ENCODE measurements at places on chromosomes 4 and X.

GRCh38 chr4:41207291-41207831 is 7.0 kb downstream of the APBB2 start:
- DNase-seq, result no peak

DNA sequence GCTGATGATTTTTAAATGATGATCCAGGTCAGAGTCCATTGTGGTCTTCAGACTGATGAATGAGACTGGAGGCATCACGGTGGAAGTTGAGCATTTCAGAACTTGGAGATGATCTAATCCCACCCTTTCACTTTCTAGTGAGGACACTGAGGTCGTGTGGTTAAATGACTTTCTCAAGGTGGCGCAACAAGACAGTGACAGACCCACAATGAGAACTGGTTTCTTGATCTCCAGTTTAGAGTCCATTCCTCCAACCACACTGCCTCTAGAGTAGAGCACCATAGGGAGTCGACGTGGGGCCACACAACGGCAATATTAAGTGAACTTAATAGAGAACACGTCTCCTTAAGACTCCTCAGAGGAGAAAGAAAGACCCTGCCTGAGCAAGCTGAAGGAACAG is 381.0 kb downstream of the UNC5C start:
- DNase-seq, result no peak

GRCh38 chrX:40539214-40540142 is 41.3 kb upstream of the ATP6AP2 start:
- DNase-seq, result peak; percentile 16

- DNase-seq, result no peak
Observed at GRCh38 chr4:144399927-144400326, 246.0 kb upstream of the HHIP start.

DNA sequence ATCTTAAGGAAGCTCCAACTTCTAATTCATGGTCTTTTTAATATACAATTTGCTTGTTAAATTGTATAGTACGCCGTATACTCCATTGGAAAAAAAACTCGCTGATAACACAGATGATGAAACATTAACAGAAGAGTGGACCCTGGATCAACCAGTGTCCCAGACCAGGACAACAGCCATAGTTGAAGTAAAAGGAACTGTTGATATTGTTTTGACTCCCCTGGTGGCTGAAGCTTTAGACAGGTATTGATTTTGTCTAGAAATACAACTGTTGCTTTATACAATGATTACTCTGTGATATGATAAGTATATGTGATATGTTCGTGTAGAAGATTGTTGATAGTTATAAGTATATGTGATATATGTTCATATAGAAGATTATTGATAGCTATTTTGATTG is 91.7 kb downstream of the BLTP1 start:
- DNase-seq, result no peak

DNA sequence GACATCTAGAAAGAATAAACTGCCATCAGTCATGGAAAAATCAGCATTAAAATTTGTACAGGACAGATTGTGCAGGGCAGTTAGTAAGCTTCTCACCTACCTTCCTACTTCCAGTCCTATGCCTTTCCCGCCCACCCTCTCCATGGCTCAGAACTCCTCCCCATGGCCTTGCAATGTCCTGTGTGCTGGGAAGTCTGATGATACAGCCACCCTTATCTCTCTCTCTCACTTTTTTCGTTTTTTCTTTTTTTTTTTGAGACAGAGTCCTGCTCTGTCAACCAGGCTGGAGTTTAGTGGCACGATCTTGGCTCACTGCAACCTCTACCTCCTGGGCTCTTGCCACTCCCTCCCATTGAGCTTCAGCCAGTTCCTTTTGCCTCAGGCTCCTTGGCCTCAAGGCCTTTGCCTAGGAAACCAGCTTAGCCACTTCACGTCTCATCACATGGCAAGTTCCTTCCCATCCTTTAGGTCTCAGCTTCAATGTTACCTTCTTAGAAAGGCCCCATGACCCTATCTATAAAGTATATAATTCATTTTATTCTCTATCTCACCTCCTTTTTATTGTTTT is 259.7 kb downstream of the NKX6-1 start:
- no peak for DNase-seq

DNA sequence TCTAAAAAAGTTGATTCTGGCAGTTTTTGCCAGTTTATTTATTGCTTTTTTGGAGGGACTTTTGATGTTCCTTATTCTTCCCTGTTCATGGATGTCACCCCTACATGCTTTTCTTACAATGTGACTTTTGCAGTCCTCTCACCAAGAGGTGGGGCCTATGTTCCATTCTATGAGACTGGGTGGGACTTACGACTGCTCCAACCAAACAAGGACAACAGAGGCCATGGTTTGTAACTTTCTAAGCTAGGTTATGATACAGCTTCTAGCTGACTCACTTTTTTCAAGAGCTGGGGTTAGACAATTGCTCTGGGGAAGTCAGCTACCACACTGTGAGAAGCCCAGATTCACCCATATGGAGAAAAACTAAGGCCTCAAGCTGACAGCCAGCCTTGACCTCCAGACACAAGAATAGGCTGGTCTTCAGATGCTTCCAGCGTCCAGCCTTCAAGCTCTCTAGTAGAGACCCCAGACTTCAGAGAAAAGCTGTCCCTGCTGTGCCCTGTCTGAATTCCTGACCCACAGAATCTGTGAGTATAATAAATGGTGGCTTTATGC is 39.5 kb downstream of the ENOPH1 start:
- no peak for DNase-seq

GRCh38 chr4:95534032-95534431 is 14.7 kb downstream of the UNC5C start:
- no peak for DNase-seq

DNA sequence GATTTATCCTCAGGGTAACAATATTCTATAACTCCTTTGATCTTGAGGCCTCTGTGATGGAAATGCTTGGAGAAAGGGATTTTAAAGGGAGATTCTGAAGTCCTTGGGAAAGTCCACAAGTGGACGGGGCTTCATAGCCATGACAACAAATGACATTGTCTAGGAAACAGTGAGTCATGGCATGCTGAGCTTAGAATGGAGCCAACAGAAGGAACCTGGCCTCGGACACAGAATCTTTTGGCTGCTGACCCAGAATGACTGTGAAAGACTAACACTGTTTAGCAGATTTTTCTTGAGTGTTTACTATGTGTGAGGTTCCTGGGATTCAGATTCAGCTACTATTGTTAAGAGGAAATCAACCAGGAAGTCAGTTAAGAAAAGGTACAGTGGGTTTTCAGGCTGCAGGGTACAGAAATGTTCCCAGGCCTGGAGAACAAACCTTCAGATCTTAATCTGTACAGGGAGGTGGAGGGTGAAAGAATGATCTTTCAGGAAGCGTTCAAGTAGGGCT is 18.1 kb upstream of the CXCL2 start:
- no peak for DNase-seq

DNA sequence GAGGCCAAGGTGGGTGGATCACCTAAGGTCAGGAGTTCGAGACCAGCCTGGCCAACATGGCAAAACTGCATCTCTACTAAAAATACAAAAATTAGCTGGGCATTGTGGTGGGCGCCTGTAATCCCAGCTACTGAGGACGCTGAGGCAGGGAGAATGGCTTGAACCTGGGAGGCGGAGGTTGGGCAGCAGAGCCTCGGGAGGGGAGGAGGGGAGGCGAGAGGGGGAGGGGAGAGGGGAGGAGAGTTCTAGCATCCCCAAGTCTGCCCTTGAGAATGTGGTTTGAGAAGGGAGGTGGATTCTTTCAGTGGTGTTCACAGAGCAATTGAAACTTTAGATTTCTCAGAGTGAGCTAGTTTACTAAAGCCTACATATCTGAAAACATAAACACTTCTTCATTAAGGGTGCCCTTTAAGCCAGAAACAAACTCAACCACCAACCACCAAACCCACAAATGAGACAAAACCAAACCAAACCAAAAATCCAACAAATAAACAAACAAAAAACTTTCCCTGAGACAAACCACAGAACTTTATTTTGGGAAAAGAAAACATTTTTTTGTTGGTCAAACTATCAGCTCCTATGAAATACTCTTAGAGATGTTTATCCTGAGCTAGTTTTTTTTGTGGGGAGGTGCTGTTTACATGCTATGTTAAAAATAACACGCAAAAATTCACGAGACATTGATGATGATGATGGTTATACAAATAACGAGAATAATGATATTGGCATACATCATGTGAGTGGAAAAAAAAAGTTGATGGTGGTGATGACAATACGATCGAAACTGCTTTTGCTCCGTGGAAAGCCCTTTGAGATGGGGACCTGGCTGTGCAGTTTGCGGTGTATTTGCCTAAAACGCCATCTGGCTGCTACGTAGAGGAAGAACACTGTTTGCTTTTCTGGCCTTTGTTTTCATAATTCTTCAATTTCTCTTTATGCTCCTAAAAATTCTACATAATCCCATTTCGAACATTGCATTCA is 98.2 kb upstream of the PRKX start:
- no peak for DNase-seq

DNA sequence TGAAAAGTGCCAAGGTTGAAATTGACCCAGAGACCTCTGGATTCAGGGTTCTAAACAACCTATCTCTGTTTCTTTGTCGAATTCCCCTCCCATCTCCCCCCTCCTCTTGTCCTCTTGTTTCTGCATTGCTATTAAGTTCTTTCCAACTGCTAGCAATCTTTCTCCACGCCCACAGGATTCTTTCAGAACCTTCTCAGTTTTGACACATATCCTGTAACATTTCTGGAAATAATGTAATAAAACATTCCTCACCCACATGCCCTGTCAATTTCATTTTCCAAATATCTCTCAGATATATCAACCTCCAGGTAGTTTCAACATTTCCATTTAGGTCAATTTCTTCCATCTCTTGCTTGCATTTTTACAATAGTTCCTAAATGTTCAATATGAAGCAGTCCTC is 1105.9 kb downstream of the ARAP2 start:
- DNase-seq, result no peak

- DNase-seq, result no peak
Observed at GRCh38 chr4:113300471-113300928, 251.0 kb downstream of the ANK2 start.

GRCh38 chr4:150140774-150141400 is 62.6 kb downstream of the DCLK2 start:
- no peak for DNase-seq

GRCh38 chr4:12242354-12242753 is 813.7 kb upstream of the HS3ST1 start:
- DNase-seq, result no peak

- DNase-seq, result no peak
Observed at GRCh38 chr4:110904435-110905065, 281.7 kb upstream of the PITX2 start.

GRCh38 chr4:182105416-182105815 is 137.8 kb upstream of the TENM3 start:
- no peak for DNase-seq

DNA sequence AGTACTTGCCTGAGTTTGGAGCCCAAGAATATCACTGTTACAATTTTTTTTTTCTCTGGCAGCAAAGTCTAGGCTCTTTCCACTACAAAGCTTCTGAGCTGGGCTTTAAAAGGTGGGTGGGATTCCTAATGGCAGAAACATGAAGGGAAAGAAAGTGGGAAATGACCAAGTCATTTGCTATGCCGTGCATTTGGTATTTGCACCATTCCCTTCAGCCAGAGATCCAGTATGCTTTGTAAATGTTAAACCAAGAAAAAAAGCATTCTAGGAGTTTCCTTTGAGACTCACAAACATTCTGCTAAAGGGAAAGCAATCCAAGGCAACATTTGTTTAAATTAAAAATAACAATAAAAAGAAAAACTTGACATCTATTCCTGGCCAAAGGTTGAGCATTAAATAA is 451.2 kb downstream of the RAB28 start:
- DNase-seq, result no peak

- DNase-seq, result no peak
Observed at GRCh38 chrX:150767475-150768131, 74.4 kb downstream of the MTMR1 start.

GRCh38 chr4:2806390-2807355 is 13.8 kb downstream of the SH3BP2 start:
- DNase-seq, result no peak

DNA sequence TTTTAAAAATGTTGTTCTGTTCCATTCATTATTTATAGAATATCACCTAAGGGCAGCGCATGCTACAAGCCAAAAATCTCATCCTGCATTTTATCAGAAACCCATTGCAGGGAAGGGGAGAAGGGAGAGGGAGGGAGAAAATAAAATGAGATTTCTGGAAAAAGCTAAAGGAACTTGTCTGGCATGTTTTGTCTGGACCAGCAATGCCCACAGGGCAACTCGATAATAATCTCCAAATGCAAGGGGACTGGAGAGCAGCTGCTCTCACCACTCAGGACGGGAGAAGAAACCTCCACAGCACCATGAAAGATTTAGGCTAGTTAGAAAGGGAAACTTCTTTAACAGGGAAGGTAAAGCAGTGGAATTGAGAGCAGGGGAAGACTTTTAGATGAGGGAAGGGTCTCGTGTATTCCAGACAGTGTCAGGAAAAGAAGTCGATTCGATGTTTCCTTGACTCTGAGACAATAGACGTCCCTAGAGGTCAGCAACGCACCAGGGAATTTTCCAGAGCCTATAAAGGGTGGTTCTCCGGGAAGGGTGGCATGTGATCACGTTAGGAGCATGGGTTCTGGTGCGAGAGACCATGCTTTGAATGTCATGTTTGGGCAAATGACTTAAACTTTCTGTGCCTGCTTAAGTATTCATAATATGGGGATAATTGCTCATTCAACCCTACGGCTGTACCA is 132.2 kb upstream of the NDP start:
- peak; percentile 18 for DNase-seq

DNA sequence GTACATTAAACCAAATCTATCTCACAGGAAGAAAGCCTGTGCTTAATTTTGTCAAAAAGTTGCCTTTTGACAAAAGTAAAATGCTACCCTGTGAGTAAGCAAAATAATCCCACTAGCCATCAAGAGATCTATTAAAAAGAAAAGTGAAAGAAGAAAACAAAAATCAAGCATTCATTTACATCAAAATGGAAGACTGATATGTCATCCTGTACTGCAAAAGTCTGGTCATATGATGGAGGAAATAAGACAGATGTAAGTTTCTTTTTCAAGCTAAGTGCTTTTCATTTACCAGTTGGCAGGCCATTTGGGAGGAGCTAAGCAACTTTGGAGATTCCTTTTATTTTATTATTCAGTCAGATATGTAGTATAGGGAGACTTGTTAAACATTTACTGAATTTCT is 387.4 kb downstream of the SPOCK3 start:
- no peak for DNase-seq

DNA sequence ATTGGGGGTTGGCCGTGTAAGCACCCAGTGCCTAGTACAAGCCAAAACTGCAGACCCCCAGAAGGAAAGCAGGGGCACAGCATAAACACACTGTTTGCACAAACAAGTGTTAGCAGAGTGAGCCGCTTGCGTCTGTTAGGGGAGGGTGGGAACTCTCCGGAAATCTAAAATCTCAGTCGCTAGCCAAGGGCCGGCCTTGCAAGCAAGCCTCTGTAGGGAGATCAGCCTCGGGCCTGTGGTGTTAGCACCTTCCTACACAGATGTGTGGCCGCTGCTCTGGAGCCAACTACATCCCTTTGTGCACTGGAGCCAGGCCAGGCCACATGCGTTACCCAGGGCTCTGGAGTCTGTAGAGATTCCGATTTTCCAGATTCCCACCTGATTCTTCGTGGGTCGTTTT is 67.1 kb downstream of the GPR143 start:
- DNase-seq, result no peak

GRCh38 chrX:97266406-97267121 is 382.9 kb downstream of the RPA4 start:
- no peak for DNase-seq
